ENCODE measurements at places on chromosomes 5 and 9.
A peak's percentile ranks its signal among the peaks of the same experiment; 100 is the strongest.

- peak; percentile 12 for DNase-seq
Measured at GRCh38 chr9:3285365-3286161, 240.2 kb downstream of the RFX3 start.

- no peak for DNase-seq
Measured at GRCh38 chr9:129954868-129955550, 88.0 kb downstream of the FNBP1 start.

- no peak for DNase-seq
Measured at GRCh38 chr5:14745188-14745563, 80.7 kb downstream of the OTULIN start.

DNA sequence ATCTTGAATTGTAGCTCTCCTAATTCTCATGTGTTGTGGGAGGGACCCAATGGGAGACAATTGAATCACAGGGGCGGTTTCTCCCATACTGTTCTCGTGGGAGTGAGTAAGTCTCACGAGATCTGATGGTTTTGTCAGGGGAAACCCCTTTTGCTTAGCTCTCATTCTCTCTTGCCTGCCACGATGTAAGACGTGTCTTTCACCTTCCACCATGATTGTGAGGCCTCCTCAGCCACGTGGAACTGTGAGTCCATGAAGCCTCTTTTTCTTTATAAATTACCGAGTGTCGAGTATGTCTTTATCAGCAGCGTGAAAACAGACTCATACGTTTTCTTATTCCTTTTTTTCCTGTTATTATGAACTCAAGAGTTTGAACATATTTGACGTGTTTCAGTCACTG lies 39.1 kb downstream of the RETREG1 start:
- no peak for DNase-seq

DNA sequence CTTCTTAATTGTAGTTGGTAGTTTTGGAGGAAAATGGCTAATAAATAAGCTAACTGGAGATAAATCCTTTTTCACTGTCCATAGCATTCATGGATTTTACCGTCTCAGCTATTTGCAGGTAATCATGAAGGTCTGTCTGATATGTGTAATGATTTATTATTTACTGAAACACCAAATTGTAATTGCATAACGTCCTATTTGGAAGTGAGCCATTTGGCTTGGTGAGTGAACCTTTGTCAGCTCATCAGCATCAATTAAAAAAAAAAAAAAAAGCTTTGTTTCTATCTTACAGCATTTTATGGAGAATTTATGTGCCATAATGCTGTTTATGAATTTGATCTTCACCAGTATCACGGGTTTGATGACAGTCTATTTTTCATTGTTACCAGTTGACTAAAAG lies 20.2 kb downstream of the RECK start:
- no peak for DNase-seq

DNA sequence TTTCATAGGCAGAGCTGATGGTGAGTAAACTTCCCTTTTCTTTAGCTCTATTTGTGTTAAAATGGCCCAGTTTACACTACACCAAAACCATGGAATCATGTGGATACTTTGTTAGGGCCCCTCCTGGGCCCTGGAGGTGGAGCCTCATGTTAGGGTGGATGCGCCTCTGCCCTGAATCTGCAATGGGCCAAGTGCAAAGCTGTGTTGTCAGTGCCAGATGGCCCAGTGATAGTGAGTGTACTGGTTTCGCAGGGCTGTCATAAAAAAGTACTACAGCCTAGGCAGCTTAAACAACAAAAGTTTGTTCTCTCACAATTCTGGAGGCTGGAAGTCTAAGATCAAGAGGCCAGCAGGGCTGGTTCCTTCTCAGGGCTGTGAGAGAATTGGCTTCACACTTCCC lies 64.8 kb downstream of the HSPA4 start:
- DNase-seq: no peak

DNA sequence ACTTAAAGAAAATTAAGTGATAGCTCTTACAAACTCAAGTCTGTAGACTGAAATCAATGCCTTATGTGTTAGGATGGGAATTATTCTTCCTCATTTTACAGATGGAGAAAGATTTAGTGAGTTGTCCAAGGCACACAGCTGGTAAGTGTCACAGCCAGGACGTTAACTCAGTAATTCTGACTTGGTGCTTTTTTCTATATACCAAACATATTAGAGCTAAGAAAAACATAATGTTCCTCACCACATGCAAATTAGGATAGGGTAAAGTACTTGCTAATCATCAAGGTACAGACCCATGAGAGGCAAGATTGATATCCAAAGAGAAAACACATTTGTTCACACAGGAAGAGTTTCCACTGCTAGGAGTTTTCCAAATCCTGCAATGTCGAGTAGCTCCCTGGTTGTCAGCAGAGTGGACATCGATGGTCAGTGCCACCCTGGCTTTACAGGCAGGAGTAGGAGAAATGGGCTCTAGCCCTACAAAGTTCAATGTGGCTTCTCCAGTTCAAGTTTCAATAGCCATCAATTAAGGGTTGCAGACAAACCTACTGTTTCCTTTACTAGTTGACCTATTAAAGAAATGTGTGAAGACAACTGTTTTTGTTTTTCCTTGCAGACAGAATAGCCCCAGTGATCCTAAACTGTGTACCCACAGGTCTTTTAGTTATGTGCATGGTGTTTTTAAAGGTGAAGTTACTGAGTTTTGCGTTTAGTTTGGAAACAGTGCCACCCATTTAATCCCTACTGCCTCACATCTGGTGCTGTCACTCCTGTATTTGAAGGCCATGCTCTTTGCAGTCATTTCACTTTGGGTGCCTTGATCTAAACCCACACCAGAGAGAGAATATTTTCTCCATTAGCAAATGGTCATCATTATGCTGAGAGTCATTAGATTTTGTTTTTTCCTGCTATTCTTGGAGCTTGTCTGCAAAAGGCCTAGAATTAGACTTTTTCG lies 460.8 kb upstream of the SMARCA2 start:
- DNase-seq: peak; percentile 18

GRCh38 chr5:40410964-40411635 lies 268.6 kb upstream of the PTGER4 start:
- DNase-seq: no peak

DNA sequence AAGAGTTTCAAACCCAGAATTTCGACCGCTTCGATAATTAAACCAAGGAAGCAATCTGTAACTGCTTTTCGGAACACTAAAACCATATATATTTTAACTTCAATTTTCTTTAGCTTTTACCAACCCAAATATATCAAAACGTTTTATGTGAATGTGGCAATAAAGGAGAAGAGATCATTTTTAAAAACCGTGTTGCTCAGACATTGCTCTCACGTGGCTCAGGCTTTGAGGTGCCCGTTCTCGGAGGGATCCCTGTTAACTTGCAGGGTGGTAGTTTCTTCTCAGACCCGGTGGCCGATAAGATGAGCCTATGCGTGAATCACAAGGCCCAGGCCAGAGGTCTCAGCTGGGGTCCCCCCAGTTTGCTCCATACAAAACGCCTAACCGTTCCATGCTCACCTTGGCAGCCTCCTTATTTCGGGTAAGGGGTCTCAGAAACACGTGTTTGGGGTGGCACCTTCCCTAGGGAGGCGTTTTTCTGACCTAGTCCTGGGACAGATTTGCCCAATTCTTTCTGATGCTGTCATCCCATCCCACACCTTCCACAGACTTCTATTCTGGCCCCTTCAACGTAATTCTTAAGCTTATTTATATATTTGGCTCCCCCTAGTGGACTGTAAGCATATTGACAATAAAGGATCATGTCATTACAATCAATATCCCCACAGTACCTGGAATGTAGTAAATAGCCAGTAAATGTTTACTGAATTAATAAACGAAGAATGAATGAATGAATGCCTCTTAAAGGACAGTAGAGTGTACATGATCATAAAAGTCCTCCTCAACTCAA lies 48.1 kb downstream of the THBS4 start:
- DNase-seq: peak; percentile 72

DNA sequence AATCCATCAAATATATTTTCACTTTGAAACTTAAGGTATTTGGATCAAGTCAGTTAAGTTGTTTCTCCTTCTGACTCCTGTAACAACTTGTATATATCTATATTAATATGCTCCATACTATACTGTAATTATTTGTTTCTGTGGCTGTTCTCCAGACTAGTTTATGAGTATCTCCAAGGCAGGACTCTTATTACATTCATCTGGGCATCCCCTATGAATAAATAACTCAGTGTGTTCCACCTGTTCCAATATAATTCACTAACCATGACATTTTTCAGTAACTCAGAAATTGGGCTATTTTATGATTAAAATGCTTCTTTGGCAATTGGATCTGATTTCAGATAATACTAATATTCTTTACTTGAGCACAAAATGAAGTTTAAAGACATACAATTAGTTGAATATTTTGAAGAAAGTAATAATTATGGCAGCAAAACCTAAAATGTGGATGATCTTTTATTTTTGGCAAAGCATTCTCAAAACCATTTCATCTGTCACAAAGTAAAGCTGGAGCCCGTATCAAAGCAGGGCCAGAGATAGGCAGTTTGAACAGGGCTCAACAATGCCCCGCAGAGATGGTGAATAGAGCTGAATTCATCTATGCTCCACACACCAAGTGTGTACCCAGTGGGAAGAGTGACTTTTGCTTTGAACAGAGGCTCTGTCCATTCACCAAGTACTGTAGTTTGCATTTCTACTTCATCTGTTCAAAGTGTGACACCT lies 314.3 kb downstream of the PDE4D start:
- DNase-seq: no peak

- DNase-seq: no peak
Measured at GRCh38 chr9:131125038-131125287, 423 bp upstream of the NUP214 start.

- DNase-seq: no peak
Measured at GRCh38 chr5:54738118-54738972, 220.8 kb downstream of the SNX18 start.

DNA sequence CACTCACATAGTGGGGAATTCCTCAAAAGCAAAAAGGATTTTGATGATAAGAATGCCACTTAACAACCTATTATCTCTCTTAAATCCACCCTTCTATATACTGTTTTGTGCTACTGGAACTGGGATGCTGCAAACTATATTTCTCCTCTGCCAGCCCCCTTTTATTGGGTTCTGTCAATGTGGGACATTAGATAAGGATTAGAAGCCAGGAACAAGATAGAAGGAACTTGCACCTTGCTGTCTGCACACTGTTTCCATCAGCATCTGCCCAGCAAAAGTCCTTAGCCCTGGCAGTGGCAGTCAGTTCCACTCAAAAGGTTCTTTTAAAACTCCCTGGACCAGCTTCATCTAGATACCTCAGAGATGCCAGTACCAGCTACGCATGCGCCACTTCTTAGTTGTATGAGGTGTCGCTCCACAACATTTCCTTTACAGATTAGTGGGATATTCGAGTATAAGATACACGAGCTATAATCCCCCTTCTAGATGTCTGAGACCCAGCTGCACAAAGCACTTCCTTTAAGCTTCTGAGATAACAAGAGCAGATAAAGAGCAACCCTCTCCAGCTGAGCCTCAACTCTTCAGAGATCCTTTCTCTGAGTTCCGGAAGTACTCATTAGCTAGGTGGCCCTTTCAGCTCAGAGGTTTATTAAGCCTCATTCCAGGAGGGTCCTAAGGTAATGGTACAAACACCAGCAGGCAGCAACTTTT lies 45.3 kb downstream of the CERT1 start:
- DNase-seq: no peak

DNA sequence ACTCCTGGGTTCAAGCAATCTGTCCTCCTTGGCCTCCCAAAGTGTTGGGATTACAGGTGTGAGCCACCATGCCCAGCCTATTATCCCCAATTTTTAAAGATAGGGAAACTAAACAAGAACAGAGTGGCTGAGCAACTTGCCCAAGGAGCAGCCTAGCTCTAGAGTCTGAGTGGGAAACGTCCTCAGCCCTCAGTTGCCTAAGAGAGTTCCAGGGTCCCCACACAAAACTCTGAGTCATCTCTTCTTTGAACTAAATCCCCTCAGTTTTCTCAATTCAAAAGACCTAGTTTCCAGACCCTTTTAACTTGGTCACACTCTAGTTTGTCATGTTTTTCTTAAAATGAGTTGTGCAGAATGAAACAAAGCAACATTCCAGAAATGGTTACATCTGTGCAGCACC lies 33.5 kb downstream of the GGTA1 start:
- DNase-seq: no peak

DNA sequence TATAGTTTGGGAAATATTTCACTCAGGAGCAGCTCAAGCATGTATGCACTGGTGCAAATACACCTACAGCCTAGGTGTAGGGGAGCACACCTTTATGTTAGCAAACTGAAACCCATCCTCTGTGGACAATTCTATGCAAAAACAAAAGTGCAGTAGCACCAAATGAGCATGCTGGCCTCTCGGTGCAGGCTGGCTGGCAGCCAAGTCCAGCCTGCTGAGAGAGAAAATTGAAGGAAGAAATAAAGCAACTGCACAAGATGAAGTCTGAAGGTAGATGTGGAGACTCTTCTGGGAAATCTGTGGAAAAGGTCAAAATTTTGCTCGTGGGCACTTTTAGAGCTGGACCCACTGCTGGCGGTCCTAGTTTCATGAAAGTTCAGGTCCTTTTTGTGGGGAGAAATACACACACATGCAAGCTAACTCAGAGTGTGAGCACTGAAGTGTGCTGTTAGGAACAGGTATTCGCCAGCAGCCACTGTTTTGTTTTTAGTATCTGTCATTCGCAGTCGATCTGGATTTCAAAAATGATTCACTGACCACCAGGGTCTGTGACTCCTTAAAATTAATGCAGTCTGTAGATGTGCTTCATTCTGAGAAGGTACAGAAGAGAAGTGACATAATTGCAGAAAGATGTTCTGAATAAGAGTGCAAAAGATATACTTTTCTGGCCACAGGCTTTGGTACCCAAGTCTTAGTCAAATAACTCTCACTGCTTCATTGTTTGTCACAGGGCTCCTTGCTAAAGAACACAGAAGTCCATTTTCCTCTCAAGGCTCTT lies 281.7 kb downstream of the PARP8 start:
- DNase-seq: no peak

DNA sequence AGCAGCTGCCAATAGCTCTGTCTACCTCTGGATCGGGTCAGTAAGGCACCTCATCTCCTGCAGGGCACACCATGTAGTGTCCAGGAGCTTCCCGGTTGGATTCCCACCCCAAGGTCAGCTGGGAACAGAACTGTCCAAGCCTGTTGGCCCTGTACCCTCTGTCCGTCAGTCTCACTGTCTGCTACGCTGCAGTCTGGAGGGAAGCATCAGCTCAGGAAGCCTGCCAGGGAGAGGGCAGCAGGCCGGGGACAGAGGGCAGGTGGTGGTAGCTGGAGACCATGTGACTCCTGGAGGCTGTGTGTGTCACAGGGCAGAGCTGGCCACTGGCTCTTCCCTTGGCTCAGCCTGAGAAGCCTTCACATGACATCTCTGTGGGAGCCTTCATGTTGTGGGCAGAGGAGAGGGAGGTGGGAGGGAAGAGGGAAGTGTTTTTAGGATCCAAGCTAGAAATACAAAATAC lies 134.5 kb downstream of the SEC61B start:
- no peak for DNase-seq

- no peak for DNase-seq
Measured at GRCh38 chr9:111349766-111350165, 19.7 kb upstream of the OR2K2 start.

GRCh38 chr5:96997265-96997859 lies 61.5 kb downstream of the LNPEP start:
- peak; percentile 86 for DNase-seq

- no peak for DNase-seq
Measured at GRCh38 chr5:125604104-125604503, 819.1 kb upstream of the GRAMD2B start.

- DNase-seq: no peak
Measured at GRCh38 chr9:89952401-89952800, 347.6 kb downstream of the GADD45G start.

GRCh38 chr5:7857926-7858632 lies 7.1 kb upstream of the CFAP90 start:
- no peak for DNase-seq
